NCI-H187 (cell line): ENCODE measurements at places on chromosomes 5 and 9.

GRCh38 chr9:22279636-22280035 lies 167.0 kb upstream of the DMRTA1 start:
- DNase-seq: no peak

DNA sequence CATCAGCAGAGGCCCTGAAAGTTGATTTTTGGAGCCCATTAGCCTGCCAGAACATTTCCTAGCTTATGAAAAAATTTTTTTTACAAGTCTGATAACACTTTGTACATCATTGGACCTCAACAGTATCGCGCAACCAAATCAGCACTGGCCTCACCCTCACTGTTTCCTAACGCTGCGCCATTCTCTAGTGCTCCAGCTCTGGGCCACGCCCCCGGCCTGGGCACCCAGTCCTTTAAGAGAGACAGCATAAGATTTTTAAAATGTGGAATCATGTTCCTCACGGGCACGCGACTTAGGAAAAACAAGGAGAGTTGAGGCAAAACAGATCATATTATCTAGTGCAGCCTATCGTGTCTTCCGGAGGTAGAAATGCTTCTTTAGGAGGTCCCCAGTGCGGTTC lies 114.5 kb downstream of the BOD1 start:
- DNase-seq: no peak

DNA sequence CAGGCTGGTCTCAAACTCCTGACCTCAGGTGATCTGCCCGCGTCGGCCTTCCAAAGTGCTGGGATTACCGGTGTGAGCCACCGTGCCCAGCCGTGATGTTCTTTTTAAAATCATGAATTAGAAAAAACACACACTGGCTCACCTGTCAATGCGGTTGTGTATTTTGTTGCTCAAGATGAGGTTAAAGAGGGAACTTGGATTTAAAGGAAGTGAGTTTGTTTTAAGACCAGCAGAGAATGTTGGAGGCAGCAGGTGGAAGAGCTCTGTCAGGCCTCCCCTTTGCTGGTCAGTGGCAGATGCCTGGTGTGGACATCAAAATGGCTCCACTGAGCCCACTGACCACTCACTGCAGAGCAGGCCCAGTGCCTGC lies 38.9 kb downstream of the WNK2 start:
- DNase-seq: no peak

DNA sequence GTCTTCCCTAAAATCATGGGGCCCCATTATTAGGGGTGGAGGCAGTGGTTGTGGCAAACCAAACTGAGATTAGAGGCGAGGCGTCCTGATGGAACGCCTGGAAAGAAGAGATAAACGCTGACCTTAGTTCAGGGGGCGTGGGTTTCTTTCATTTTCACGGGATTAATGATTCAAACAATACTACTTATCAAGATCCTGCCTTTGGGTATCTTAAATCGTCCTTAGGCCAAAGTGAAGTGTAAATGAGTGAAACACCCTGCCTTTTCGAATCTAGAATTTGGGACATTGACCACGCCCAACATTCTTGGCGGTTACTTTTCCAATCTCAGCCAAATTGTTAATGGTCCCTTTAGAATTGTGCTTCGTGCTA lies 1.0 kb upstream of the UBTD2 start:
- no peak for DNase-seq

- no peak for DNase-seq
Observed at GRCh38 chr5:179380211-179381035, 35.2 kb upstream of the ADAMTS2 start.

GRCh38 chr9:110351009-110351467 lies 13.4 kb upstream of the TXNDC8 start:
- no peak for DNase-seq

DNA sequence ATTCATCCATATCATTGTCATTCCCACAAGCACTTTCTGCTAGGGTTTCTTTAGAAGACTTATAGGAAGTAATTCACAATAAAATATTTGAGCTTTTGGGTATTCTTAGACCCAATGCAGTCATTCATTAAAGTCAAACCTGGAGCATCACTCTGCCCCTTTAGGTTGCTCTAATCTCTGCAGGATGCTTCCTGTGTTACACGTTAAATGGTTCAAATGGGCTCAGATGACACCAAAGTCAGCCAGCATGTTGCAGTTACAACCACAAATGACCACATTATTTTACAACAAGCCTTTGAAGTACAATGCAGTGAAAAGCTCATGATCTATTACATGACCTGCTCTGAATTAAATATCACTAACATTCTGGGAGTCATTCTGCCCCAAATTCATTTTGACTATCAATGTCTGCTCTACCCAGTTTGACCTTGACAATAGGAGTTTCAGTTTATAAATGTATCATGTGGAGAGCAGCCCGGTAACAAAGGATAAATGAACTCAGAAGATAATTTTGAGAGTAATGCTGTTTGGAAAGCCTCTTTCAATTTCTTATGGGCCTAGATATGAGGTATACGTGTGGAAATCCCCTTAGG lies 668.6 kb upstream of the DMAC1 start:
- DNase-seq: no peak

DNA sequence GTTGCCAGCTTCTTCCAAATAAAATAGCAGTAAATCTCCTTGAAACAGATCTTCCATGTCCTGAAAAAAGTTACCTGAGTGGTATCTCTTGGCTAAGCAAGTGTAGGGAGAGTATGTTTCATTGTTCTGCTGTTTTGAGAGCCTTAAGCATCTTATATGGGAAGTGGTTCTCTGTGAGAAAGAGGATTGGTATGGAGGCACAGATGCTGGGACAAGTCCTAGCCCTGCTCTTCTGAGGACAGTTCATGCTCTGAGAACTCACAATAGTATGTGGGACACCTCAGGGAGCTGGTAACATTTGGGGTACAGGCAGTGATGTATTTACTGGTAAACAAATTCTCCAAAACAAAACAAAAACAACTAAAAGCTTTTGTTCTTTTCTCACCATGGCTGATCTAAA lies 2.0 kb downstream of the PPP3R2 start:
- no peak for DNase-seq

- no peak for DNase-seq
Observed at GRCh38 chr5:54404568-54404967, 50.9 kb upstream of the HSPB3 start.

GRCh38 chr9:134710901-134711300 lies 69.3 kb downstream of the COL5A1 start:
- DNase-seq: no peak

DNA sequence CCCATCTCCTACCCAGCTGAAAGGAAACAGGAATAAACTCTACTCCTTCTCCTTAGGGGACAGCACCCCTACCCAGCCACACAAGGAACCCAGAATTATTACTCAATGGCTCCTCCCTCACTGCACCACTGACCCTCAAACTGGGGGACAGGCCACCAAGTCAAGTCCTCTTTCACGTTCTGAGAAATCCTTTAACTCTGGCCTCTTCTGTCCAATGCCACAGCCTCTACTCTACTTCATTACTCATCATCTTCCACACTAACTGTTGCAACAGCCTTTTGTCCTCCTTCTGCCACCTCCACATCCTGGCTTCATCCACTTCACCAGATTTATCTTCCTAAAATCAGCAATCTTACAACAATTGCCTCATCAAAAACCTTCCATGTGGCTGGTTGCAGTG lies 6.8 kb downstream of the TTC39B start:
- DNase-seq: no peak

DNA sequence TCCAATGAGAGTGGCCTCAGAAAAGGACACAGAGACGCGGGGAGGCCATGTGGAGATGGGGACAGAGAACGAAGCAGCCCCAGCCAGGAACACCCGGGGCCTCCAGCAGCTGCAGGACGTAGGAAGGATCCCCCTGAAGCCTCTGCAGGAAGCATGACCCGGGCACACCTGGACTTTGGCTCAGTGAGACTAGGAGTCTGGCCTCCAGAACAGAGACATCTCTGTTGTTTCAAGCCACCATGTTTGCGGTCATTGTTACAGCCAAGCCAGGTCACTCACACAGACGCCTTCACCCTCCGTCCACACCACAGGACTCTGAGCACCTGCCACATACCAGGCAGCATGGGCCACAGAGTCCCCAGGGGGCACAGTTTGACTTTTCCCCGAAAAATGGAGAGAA lies 63.6 kb upstream of the SARDH start:
- no peak for DNase-seq

GRCh38 chr5:54651482-54652076 lies 134.0 kb downstream of the SNX18 start:
- no peak for DNase-seq

GRCh38 chr9:100774962-100775361 lies 197.1 kb downstream of the CAVIN4 start:
- no peak for DNase-seq

DNA sequence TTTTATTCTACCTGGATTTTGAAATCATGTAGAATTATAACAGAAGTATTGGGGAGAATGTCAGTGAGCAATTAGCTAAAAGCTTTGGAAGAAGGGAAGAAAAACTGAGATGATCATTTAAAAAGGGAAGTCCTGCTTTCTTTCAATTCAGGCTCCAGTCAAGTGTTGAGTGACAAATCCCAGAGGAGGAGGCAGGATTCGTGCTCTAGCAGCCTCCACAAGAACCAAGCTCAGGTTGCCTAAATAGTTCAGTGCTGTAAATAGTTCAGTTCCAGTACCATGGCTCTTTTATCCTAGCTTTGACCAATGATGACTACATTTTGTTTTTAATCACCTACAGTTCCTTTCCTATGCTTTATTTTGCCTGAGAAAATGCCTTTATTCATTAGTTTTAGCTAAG lies 204.9 kb upstream of the NREP start:
- no peak for DNase-seq

DNA sequence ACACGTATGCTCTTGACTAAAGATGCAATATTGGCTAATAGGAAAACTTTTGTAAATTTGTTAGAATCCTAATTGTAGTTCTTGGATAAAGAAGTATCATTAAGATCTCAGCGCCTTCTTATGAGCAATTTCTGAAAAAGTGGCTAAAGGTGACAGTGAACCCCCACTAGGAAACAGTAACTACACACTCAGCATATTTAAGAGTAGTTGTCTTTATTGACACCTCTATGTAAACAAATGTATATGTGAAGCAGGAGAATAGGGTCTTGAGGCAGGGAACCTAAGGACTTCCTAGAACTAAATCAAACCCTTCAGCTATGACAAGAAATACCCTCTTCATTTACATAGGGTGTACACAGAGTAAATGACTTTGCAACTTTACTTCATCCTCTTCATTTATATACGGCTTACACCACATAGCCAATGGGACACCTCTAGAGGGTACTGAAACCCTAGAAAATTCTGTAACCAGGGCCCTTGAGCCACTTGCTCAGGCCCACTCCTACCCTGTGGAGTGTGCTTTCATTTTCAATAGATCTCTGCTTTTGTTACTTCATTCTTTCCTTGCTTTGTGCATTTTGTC lies 2.8 kb downstream of the NIPSNAP3A start:
- DNase-seq: no peak

DNA sequence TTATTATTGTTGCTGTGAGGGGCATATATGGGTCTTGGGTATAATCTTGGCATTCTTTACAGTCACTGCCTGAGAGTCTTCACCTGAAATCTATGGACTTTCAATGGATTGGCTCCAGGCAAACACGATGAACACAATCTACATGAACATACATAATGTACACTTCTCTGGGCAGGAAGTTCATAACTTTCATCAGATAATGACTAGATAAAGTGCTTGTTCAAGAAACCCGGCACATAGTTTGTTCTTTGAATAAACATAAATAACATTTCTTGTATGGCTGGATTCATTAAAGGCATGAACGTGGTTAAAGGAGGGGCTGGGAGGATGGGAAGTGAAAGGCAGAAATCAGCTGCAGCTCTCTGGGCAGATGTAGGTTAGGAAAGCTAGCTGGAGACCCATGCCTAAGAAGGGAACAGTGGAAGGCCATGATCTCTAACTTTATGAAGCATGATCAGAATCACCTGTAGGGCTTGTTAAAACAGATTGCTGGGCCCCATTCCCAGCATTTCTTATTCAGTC lies 306.9 kb upstream of the EFNA5 start:
- DNase-seq: no peak

DNA sequence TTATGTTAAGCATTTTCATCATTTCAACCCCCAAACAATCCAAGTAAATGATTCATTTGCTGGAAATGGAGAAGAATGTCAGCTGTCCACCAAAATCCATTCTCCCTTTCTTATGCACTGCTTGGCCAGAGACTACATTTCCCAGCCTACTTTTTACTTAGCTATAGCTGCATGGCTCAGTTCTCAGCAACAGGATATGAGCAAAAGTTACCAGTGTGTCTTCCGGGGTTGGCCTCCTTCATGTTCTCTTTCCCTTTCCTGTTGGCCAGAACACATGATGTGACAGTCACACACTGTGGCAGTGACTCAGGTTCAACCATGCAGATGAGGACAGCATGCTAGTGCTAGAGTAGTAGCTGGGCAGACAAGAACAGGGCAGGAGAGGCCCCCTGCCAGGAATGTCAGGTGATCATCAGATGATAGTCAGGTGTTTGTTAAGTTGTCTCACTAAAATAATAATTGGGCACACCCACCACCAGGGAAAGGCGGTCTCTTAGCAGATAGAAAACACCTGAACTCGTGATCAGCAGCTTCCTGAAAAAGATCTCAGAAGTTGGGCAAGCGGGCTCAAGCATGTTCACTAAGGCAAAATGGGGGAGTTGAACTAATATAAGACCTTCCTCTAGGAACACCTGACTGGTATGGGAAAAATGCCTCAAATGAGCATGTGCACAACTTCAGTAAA lies 12.2 kb downstream of the GPR150 start:
- no peak for DNase-seq
